T-helper 9 cell (primary cell): ENCODE measurements at places on chromosomes 4 and X.

DNA sequence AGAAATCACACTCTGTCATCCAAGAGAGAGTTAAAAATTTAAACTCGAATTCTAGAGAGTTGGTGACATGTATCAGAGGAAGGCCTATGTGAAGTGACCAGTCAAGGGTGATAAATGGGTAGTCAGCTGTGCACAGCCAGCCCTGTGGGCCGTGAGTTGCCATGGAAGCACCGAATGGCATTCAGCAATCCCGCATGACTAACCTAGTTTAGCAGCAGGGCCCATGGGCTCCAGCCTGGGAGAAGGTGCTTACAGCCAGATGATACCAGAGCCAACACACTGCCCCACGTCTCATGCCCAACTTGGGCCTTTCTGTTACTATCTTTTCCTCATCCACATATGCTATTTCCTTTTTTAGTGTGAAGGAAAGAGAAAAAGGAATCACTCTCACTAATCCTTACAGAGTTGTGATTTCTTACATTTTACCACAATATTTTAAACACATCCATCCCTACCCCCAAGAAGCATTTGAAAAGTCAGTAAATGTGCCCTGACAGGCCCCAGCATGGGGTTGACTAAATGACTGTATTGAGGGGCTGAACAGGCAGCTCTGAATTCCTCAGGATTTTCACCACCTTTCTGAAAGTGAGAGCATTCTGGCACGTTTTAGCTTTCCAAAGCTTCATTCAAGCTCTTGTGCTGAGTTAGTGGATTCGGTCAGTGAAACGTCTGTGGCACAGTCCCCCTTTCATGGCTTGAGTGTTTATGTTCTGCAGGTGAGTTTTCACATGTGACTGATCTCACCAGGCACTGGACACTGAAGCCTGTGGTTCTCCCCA is 104.2 kb downstream of the AFF1 start:
- DNase-seq, result no peak

GRCh38 chr4:79445371-79445781 is 37.3 kb upstream of the GK2 start:
- no peak for DNase-seq

- DNase-seq, result no peak
Measured at GRCh38 chr4:94171616-94172015, 36.0 kb upstream of the SMARCAD1 start.

- no peak for DNase-seq
Measured at GRCh38 chr4:17280261-17281018, 231.4 kb downstream of the QDPR start.

DNA sequence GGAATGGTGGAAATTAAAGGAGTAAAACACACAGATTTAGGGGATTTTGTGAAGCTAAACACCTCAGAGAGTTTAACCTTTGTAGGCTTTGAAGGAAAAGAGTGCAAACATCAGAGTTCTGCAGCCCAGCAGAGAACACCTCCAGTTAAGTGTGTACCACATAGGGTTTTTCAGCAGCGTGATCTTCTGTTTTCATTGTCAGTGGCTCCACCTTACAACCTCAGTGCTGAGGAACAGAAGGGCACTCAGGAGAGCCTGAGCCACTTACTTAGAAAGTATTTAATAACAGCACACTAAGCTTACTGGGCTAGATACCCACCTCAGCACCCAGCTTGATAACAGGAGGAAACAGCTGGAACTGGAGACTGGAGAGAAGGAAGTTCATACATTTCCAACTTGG is 2.0 kb upstream of the FBXW7 start:
- no peak for DNase-seq

- DNase-seq, result no peak
Measured at GRCh38 chr4:20474119-20474518, 222.4 kb downstream of the SLIT2 start.

GRCh38 chr4:25913056-25913850 is 767 bp upstream of the SMIM20 start:
- DNase-seq, result peak; percentile 11

- no peak for DNase-seq
Measured at GRCh38 chrX:111382277-111382676, 29.7 kb downstream of the DCX start.

DNA sequence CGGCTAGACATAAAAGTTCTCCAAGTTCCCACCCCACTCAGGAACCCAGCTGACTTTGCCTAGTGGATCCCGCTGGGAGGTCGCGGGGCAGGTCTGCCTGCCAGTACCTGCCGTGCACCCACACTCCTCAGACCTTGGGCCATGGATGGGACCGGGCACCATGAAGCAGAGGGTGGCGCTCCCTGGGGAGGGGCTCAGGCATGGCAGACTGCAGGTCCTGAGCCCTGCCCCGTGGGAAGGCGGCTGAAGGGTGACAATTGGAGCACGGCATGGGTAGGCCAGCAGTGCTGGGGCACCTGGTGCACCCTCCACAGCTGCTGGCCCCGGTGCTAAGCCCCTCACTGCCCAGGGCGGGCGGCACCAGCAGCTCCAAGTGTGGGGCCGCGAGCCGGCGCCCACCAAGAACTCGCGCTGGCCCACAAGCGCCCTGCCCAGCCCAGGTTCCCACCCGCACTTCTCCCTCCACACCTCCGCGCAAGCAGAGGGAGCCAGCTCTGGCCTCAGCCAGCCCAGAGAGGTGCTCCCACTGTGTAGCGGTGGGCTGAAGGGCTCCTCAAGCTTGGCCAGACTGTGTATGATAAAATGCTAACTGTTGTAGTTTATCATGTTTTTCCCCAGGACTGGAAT is 63.1 kb downstream of the UGT2A2 start:
- DNase-seq, result no peak
